ENCODE measurements at places on chromosomes 6 and 20. TPM values are rescaled to one million over a fixed set of nuclear protein-coding genes. Genes with fewer than 3 reads are reported as not detected.

Gene CTCFL
- total RNA-seq = not detected

Gene CFAP61
- 1.5 TPM for total RNA-seq

Gene WTAP
- total RNA-seq = 74.9 TPM

Gene HEY2
- total RNA-seq = 7.3 TPM

Gene TRIM27
- 62.5 TPM for total RNA-seq

Gene RNF144B
- total RNA-seq = 6.5 TPM

Gene PRL
- total RNA-seq = not detected

Gene MTFR2
- 0.84 TPM for total RNA-seq
